ENCODE measurements at places on chromosomes 7 and 10. TPM values are rescaled to one million over a fixed set of nuclear protein-coding genes. Genes with fewer than 3 reads are reported as not detected.

TFEC gene
- not detected for total RNA-seq

GIMAP4 gene
- not detected for total RNA-seq

- H3K36me3 ChIP-seq: no peaks in the 10 kb centered on the region
- no peak overlapping the region for H3K4me3 ChIP-seq
- H3K27ac ChIP-seq: no peak overlapping the region
- H3K27me3 ChIP-seq: no peaks in the 10 kb centered on the region
Measured at GRCh38 chr7:3821488-3821887, 520.4 kb downstream of the SDK1 start.

GRCh38 chr10:13016426-13016825, 14.9 kb upstream of the CCDC3 start:
- H3K4me3 ChIP-seq: no peak overlapping the region
- H3K27ac ChIP-seq: no peak overlapping the region
- no peak for DNase-seq
- peaks cover 10% of the 10 kb centered on the region for H3K4me1 ChIP-seq
- H3K36me3 ChIP-seq: no peaks in the 10 kb centered on the region
- no peaks in the 10 kb centered on the region for H3K27me3 ChIP-seq

DNA sequence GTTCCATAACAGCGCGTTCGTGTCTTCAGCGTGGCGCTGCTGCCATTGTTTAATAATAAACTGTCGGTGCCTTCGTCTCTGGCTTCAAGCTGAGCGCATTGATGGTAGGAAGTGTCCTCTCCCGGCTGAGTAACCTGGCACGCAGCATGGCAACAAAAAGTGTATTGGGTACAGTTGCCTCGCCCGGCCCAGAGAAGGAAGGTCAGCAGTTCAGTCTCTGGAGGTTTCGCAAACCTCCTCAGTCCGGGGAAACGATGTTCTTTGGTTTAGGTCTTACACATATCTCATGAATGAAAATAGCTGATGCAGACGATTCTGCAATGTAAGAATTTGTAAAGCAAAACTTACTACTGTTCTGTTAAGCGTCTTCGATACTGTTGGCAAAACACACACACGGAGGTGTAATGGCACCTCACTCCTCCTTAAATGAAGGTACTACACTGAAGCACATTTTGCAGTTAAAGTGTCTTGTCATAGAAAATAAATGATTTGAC, 739 bp upstream of the CCDC186 start:
- H3K4me1 ChIP-seq: peaks cover 24% of the 10 kb centered on the region
- H3K27me3 ChIP-seq: no peaks in the 10 kb centered on the region
- no peak for DNase-seq
- H3K27ac ChIP-seq: no peak overlapping the region
- H3K36me3 ChIP-seq: peaks cover 12% of the 10 kb centered on the region
- H3K4me3 ChIP-seq: peak overlapping the region; percentile 95

All from Karpas-422 (cell line).